ENCODE measurements at places on chromosomes 16 and 17.

- DNase-seq: no peak
These were observed 11.7 kb downstream of the SLC7A6OS start for GRCh38 chr16:68298907-68299561.

- peak; percentile 66 for DNase-seq
These were observed 155.7 kb downstream of the SOCS1 start for GRCh38 chr16:11100239-11100750.

- no peak for DNase-seq
These were observed 457.6 kb upstream of the ZFHX3 start for GRCh38 chr16:73505577-73505976.

- no peak for DNase-seq
These were observed 98.4 kb upstream of the PLCG2 start for GRCh38 chr16:81680444-81681275.

DNA sequence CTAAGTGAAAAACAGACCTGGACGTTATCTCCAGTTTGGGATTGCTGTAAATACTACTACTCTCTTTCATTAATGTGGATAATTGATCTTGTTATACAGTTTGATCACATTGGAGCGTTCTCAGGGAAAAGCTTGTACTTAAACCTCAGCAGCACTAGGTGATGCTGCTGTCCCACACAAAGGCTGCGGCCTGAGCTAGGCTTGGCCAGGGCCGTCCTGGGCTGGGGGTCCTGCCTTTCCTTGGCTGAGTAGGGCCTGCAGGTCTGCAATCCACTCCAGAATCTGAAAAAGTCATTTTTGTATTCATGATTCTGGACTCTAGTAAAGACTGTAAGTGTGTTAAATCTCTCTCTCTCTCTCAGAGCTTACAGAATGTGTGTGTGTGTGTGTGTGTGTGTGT, 23.7 kb upstream of the PMFBP1 start:
- no peak for DNase-seq

GRCh38 chr16:2058420-2058819, 10.6 kb downstream of the TSC2 start:
- no peak for DNase-seq

DNA sequence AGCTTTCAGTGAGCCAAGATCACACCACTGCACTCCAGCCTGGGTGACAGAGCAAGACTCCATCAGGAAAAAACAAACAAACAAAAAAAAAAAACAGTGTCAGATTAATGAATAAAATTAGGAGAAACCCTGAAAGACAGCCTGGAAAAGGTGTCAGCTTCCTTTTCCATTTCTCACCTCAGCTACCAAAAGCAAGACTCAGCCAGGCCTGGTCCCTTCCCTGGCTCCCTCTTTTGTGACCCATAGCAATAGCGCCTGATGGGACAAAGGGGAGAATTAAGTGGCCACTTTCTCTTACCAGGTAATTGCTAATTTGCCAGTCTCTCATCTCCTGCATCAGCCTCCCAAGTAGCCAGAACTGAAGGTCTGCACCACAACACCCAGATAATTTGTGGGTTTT, 3.9 kb upstream of the THRA start:
- no peak for DNase-seq

GRCh38 chr17:48804936-48805411, 12.1 kb downstream of the TTLL6 start:
- DNase-seq: peak; percentile 57

DNA sequence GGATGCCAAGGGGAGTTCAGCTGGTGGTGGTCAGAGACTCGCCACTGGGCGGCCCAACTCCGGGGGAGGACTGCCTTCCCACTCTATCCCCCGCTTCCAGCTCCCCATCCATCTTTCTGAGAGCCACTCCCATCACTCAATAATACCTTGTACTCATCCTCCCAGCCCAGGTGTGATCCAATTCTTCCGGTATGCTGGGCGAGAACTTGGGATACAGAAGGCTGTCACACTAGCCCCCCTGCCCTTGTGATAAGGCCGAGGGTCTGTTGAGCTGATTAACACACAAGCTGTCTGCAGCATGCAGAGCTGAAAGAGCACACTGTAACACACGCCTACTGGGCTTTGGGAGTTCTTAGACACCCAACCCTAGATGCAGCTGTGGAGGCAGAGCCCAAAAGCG, 460.4 kb upstream of the EEF2KMT start:
- DNase-seq: no peak

GRCh38 chr16:81436386-81436785, 8.2 kb upstream of the CMIP start:
- DNase-seq: no peak

DNA sequence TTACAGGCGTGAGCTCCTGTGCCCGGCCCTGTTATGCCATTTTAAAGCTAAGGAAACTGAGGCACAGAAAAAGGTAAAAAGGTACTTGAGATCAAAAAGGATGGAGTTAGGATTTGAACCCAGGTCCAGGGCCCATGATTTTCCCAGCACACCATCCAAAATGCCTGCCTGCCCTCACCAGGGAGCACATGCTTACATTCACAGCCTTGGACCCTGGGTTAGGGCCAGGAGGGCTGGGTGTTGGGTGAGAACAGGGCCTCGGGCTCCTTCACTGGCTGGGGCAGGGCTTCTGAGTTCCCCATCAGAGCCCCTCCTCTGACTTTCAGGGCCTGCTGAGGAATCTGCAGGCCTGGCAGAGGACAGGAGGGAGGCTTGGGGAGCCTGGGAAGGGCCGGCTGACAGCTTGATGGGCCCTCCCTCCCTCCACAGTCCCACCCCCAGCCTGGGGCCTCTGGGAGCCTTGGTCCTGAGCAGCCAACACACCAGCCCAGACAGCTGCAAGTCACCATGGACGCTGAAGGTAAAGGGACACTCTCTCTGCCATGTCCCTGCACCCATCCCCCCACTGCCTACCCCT, at the start of gene QPRT:
QPRT (plus strand) TSS at position 490 of the 577 bp plus-strand sequence; CDS start at position 508, 18 bp downstream.
- no peak for DNase-seq

- no peak for DNase-seq
These were observed 66.0 kb downstream of the USP32 start for GRCh38 chr17:60325730-60326524.

DNA sequence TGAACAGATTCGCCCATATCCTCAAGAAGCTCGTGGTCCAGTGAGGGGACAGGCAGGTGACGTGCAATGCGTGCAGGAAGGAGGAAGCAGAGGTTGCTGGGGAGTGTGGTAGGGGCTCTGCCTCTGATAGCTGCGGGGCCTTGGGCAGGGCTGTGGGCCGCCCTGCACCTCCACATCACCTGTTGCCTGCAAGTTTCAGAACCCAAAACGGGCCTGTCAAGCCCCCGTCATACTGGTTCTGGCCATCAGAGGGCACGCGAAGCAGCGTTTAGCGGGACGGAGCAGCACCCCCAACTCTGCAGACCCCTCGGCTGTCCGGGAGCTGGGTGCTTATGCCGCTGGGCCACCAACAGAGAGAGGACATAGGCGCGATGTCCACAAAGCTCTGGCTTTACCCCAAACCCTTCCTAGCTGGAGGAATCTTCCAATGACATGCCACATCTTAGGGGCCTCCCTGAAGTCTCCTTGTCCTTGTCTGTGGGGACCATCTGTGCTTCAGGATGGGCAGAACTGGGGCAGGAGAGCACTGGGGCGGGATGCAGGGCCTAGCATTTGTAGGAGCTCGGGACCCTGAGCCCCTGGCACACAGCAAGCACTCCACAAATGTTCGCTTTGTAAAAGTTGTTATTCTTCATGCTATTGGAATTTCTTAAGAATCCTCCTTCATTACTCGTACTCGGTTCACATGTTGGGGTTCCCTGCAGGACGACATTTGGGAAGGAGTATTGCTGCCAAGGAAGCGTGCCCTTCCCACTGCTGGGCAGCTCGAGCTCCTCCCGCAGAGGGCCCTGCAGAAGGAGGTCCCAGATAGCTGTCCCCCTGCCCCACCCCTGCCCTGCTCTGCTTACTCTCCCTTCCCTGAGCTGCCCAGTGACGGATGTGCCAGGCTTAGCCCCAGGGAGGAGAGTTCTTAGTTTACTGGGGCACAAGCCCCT, 64.3 kb downstream of the CNGB1 start:
- no peak for DNase-seq

- DNase-seq: no peak
These were observed 11.0 kb downstream of the GOT2 start for GRCh38 chr16:58723109-58723508.

GRCh38 chr16:20879175-20880040, 20.8 kb downstream of the DCUN1D3 start:
- DNase-seq: no peak

DNA sequence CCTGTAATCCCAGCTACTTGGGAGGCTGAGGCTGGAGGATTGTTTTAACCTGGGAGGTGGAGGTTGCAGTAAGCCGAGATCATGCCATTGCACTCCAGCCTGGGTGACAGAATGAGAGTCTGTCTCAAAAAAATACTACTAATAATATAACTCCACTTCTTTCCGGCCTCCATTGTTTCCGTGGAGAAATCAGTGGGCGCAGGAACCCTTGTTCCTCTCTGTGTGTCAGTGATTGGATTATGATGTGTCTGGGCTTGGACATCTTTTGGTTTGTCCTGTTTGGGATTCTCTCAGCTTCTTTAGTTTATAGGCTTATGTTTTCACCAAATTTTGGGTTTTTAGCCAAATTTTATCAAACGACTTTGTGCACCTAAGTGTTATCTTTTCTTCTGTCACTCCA, 36.8 kb downstream of the ACSF3 start:
- DNase-seq: no peak

DNA sequence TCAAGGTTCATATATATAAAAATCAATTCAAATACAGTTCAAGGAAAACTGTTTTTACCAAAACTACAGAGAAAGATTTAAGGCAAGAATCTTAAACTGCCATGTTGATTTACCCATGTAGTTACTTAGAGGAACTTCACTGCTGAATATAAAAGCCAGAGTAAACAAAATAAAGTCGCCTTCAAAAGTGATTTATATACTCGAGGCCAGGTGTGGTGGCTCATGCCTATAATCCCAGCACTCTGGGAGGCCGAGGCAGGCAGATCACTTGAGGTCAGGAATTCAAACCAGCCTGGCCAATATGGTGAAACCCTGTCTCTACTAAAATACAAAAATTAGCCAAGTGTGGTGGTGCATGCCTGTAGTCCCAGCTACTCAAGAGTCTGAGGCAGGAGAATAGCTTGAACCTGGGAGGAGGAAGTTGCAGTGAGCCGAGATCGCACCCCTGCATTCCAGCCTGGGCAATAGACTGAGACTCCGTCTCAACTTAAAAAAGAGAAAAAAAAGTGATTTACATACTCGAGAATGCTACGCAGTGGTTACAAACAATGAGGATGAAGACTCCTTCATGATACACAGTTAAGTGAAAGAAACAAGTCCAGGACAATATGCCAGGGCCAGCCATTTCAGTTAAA, 54.1 kb upstream of the CNEP1R1 start:
- no peak for DNase-seq

- no peak for DNase-seq
These were observed 66.6 kb upstream of the AXIN2 start for GRCh38 chr17:65627891-65628643.

- no peak for DNase-seq
These were observed 409.9 kb downstream of the SLC39A11 start for GRCh38 chr17:72682605-72683004.

GRCh38 chr16:28930652-28931051, 1.1 kb upstream of the CD19 start:
- DNase-seq: no peak

DNA sequence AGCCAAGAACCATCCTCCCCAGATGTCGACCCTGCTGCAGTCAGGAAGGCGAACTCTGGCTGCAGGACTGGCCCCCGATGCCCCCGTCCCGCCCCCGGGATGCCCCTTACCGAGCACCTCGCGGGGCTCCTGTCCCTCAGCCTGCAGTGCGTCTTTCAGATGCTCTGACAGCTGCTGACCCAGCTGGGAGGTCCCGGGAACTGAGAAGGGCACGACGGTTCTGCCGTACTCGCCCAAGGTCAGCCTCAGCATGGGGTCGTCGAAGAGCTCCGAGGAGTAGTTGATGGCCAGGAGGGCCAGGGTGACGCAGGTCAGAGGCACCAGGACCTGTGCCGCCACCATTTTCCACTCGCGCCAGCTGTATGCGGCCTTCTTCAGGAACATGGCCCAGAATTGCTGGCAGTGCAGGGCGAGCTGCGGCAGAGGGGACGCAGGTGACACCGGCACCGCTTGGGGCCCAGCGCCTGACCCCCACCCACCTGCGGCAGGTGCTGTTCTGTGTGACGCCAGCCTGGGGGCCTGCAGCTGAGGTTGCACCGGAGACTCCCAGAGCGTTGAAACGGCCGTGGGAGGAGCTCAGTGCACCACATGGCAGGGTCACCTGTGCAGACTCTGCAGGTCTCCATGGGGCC, 20.1 kb upstream of the RNPS1 start:
- no peak for DNase-seq

DNA sequence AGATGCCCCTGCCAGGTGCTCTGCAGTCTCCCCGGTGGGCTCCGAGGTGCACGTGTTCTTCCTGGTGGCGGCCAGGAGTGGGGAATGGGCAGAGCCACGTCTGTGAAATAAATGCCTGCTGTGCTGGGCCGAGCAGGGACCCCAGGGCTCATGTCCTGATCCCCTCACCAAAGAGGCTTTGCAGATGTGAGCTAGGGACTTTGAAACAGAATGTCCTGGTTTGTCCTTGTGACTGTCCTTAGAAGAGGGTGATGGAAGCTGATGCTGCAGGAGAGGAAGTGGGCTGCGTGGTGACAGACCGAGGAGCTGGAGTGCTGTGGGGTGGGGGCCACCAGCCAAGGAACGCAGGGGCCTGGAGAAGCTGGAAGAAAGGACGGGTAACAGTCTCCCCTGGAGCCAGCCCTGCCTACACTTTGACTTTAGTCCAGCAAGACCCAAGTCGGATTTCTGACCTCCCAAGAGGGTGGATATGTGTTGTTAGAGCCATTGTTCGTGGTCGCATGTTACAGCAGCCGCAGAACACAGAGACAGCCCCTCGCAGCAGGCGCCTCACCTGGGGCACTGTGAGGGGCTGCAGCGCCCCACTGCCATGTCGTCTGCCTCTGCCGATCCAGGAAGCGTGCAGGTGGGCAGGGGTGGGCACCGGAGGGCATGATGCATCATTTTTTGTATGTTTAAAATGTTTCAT, 217.9 kb upstream of the CIBAR2 start:
- DNase-seq: no peak

DNA sequence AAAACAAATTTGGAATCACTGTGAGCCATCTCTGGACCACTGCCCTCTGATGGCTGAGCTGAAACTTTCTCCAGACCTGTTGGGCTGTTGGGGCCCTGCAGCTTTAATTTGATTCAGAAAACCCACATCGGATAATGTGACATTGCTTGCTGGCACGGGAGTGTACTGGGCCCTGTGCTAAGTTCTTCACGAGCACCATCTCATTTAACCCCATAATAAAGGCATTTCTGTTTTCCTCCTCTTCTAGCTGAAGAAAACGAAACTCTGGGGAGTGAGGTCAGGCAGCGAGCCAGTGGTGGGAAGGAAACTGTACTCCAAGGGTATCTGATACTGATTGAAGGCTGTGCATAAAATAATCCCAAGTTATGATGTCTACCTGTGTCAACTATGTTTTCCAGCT, 34.5 kb upstream of the TNRC6A start:
- DNase-seq: no peak

DNA sequence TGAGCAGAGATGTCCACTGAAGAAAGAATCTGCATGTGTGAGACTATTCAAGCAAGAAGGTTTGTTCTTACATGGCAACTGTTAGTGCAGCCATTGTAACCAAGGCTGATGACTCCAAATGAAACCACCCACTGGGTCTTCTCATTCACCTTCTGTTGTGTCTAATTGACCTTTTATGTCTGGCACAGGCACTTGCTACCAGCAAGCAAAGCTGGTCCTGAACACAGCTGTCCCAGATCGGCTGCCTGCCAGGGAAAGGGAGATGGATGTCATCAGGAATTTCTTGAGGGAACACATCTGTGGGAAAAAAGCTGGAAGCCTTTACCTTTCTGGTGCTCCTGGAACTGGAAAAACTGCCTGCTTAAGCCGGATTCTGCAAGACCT, 3.6 kb downstream of the CDC6 start:
- DNase-seq: no peak

GRCh38 chr16:85253084-85253941, 141.0 kb upstream of the CIBAR2 start:
- DNase-seq: peak; percentile 58

Measured in stimulated activated CD4-positive, alpha-beta T cell treated with anti-CD3 and anti-CD28 coated beads, TNF-alpha, amount 100 ng/mL, for 48 hours (primary cell).